ENCODE measurements at places on chromosomes 7 and 10.

GRCh38 chr7:95470452-95470851 is 15.3 kb upstream of the ASB4 start:
- DNase-seq = peak; percentile 33

- no peak for DNase-seq
Measured at GRCh38 chr7:124330731-124331407, 298.0 kb upstream of the TMEM229A start.

- DNase-seq = no peak
Measured at GRCh38 chr10:70492786-70493659, 14.5 kb downstream of the PALD1 start.

DNA sequence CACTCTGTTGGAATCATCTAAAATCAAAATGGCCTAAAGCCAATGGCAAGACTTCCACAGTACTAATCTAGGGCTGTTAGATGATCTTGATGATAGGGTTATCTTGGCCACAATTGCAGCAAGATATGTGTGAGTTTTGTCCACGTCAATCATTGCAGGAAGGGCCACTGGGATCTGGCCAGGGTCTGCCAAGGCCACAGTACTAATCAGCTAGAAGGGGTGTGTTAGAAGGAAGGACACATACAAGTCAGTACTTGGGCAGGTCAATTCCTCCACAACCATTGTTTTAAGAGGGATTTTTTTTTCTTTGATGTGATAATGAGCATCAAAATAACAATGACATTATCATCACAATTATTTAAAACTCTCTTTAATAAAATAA is 1.6 kb downstream of the LMOD2 start:
- DNase-seq = no peak

- no peak for DNase-seq
Measured at GRCh38 chr7:138579136-138579535, 119.1 kb downstream of the TRIM24 start.

GRCh38 chr7:66877577-66878300 is 43.3 kb upstream of the TMEM248 start:
- DNase-seq = peak; percentile 45

- DNase-seq = peak; percentile 90
Measured at GRCh38 chr10:72354356-72355213, at the start of gene DNAJB12. DNAJB12 (minus strand) TSS chr10:72354919; CDS start chr10:72354897, 22 bp downstream.

- no peak for DNase-seq
Measured at GRCh38 chr7:70098133-70098561, 499.9 kb downstream of the AUTS2 start.

DNA sequence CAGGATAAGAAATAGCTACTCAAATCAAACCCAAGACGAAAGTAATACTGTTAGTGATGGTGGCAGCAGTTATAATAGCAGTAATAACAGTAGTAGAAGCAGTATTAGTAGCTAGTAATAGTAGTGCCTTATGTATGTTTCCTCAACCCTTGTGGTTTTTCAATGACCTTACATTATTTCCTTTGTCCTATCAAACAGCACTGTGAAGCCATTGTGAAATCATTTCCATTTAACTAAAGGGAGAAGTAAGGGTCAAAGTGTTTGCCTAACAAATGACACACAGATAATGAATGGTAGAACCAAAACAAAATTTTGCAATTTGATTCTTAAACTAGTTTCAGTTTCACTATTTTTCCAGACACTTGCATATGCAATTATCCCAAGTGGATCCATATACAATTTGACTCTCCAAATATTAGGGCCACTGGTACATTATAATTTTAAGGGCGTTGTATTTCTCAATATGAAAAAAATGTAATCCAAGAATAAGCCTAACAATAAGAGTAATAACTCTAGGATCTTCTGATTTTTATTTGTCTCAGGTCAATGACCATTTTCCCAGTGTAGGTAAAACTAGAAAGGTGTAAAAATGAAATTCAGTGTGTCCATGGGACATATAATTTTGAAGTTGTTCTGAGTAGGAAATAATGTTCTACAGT is 33.7 kb upstream of the TMEM26 start:
- no peak for DNase-seq

- DNase-seq = no peak
Measured at GRCh38 chr7:135772639-135773222, 24.1 kb upstream of the FAM180A start.

GRCh38 chr10:36253731-36254130 is 611.6 kb upstream of the FZD8 start:
- DNase-seq = no peak

DNA sequence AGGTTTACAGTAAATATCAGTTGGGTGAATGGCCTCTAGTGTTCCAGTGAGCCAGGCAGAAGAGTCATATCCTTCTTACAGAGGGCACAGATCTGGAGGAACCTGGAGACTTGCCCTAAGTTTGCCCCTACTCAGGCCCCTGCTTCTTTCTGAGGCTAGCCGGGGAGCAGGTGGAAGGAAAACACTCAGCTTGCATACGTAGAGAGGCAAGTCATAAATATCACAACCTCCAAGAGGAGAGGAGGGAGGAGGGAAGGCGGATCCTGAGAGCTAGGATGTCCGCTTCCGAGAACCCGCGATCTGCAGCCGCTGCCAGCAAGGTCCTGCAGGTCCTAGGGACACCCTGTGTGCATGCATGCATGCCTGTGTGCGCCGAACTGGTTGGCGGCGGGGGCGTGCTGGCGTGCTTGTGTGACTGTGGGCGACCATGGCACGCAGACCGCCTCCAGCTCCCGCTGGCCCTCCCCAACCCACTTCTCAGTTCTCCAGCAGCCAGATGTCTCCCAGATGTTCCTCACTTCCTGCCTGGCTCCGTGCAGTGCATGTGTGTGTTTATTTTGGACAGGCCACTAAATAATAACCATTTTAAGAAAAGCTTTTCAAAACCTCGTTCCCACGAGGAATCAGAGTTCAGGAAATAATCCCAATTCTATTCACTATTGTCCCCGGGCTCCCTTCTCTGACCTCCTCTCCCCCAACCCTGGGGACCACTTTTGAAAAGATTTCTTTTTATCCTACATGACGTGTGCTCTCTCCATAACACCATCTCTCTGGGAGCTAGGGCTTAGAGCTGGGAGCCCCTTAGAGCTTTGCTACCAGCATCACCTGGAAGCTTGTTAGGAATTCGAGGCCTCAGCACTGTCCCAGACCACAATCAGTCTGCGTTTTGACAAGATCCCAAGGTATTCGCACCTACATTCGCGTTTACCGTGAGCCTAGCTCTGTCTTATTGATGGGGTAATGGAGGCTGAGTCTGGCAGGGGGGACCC is 32.4 kb downstream of the UNC5B start:
- no peak for DNase-seq

- DNase-seq = no peak
Measured at GRCh38 chr7:151871904-151872303, 5.0 kb downstream of the PRKAG2 start.

- DNase-seq = no peak
Measured at GRCh38 chr7:139626817-139627216, 103.3 kb downstream of the CLEC2L start.

DNA sequence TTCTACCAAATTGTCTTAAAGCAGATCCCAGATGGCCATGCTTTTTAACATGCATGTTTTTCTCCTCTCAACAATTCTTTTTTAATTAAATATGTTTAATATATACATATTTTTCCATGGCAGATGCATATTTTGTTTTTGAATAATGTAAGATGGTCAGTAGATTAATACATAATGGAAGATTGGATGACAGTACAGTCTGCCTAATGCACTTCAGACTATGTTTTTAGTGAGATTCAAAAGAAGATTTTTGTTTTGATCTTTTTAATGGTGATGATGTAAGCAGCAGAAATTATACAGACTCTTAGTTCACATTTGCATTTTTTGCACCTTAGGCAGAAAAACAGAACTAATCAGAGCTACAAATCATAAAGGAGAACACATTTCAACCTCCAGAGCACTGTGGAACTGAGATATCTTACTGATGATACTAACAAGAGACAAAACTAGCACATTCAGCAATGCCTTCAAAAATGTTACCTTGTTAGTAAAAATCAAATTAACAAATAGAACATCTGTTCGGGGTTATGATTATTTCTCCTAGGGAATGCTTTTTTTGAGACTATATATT is 203.4 kb downstream of the PHF14 start:
- no peak for DNase-seq

DNA sequence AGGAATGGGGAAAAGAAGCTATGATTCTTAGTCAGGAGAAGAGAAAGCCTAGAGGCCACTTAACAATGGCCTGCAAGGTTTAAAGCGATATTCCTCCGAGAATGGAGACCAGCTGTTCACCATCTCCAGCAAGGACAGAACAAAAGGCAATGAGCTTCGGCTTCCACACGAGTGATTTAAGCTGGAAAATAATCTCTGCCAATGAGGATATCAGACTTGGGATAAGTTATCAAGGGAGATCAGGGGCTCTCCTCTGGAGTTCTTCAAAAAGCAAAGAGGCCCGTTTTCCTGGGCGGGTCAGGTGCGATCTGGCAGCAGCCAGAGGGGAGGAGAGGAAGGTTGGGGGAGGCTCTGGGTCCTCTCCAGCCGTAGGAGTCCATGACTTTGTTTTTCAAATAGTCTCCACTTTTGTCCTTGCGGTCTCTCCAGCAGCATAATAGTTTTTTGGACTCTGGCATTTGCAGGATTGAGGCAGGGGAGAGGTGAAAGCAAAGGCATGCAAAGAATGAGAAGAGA is 211.3 kb downstream of the SKIDA1 start:
- DNase-seq = no peak

DNA sequence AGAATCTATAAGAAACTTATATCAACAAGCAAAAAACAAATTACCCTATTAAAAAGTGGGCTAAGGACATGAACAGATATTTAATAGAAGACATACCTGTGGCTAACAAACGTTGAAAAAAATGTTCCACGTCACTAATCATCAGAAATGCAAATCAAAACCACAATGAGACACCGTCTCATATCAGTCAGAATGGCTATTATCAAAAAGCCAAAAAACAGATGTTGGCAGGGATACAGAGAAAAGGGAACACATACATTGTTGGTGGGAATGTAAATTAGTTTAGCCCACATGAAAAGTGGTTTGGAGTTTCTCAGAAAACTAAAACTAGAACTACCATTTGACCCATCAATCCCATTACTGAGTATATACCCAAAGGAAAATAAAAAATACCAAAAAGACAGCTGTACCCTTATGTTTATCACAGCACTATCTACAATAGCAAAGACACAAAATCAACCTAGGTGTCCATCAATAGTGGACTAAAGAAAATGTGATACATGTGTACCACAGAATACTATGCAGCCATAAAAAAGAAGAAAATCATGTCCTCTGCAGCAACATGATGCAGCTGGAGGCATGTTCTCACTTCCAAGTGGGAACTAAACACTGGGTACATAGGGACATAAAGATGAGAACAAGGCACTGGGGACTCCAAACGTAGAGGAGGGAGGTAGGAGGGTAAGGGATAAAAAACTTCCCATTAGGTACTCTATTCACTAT is 83.8 kb upstream of the TMEM168 start:
- DNase-seq = no peak

Measured in GM12864 (cell line).